ENCODE measurements at places on chromosomes 2 and 18.

- no peak for DNase-seq
Measured at GRCh38 chr2:696463-696862, 19.3 kb upstream of the TMEM18 start.

- DNase-seq, result no peak
Measured at GRCh38 chr2:230925443-230925878, 419 bp upstream of the GPR55 start.

DNA sequence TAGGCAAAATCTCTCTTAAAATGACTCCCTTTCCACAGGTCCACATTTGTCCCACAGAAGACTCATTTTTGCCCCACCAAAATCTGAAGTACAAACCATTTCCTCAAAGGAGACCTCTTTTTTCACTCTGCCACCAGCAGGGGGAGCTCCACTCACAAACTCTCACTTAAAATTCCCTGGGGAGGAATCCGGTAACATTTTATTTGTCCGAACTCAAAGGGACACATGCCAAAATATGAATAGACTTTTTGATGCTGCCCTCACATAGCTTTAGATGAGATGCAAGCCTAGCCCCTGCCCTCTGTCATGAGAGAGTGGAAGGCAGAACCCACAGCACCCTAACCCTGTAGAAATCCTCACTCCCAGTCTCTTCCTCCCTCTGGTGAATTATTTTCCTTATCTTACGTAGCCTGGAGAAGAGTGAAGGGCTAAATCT, 57.1 kb downstream of the RMDN2 start:
- peak; percentile 38 for DNase-seq

- DNase-seq, result no peak
Measured at GRCh38 chr18:27331606-27332005, 146.5 kb upstream of the CHST9 start.

- no peak for DNase-seq
Measured at GRCh38 chr2:170680172-170680941, 34.8 kb upstream of the SP5 start.

GRCh38 chr18:24026457-24026856, 11.9 kb downstream of the TTC39C start:
- DNase-seq, result no peak

- DNase-seq, result no peak
Measured at GRCh38 chr2:29011418-29012060, 30.4 kb downstream of the TOGARAM2 start.
